KBM-7 (cell line): ENCODE measurements at places on chromosomes 4 and X.

- no peak for DNase-seq
Observed at GRCh38 chr4:176309046-176309445, 10.7 kb upstream of the SPCS3 start.

DNA sequence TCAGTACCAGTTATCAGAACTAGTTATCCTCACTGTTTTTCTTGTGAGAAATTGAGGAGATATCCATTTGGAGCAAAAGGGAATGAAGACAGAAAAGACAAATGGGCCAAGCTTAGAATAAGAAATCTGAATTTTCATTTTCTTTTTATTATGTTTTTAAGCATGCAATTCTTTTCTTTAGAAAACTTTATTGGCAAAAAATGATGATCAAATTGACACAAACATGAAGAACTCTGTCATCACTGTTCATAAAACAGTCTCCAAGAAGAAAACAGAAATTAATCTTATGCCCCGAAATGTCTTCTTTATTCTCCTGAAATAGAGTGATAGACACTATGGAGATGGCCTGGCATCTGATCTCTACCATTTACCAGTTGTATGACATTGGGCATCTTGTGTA is 139.0 kb downstream of the ARHGAP24 start:
- DNase-seq: no peak

GRCh38 chrX:9730752-9731151 is 34.9 kb downstream of the GPR143 start:
- DNase-seq: no peak

- no peak for DNase-seq
Observed at GRCh38 chrX:8604131-8604530, 127.8 kb downstream of the ANOS1 start.

GRCh38 chr4:5982156-5982973 is 35.9 kb downstream of the C4orf50 start:
- DNase-seq: no peak

DNA sequence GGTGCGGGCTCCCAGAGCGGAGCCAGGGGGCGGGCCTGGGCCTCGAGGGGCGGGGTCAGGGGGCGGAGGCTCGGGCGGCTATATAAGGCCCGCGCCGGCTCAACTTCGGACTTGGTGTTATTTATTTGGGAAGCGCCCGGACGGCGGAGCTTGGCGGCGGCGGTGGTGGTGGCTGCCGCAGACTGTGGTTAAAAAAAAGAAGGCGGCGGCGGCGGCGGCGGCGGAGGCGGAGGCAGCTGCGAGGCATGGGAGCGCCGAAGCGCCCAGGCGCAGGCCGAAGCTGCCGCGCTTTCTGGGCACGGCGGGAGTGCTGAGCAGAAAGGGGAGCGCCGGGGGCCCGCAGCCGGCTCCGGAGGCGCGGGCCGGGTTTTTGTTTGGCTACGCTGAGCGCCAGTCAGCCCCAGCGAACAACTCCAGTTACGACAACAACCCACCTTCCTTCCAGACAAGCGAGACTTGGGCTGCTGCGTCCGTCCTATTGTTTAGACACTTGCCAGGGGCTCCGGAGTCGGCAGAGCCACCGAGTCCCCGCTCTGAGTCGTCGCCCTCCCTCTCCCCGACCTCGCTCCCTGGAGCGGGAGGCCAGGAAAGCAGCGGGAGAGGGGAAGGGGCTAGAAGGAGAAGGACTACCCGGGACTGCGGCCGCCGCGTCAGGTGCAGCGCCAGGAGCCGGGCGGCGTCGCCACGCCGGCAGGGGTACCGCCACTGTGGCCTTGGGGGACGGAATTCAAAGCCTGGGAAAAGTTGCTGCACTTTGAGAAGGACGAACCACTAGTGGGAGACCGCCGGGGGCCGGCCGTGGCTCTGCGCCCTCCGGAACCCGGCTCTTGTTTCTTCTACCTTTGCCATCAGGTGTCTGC is at the start of gene SLIT2:
Gene SLIT2 (plus strand): TSS at position 110 of the 860 bp plus-strand sequence. CDS start 1,911 bp downstream, outside the sequence.
- peak; percentile 62 for DNase-seq

DNA sequence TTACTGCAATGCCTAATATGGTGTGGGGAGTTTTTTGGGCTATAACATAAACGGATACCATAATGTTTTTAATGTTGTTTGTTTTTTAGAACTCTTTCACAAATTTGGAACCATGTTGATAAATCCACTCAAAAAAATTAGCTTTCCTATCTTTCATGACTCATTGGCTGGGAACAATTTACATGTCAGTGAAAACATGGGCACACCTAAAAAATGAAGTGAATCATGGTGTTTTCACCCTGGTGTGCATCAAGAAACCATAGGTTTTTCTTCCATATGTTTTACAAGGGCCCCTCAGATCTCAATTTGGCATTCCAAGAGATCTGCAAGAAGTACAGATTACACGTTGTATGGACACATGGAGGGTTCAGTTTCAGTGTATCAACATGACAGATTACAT is 207.1 kb downstream of the NWD2 start:
- DNase-seq: no peak

- no peak for DNase-seq
Observed at GRCh38 chrX:148915474-148915873, 415.1 kb downstream of the AFF2 start.
